GM23338 (cell line): ENCODE measurements at places on chromosomes 5 and 9. TPM values are rescaled to one million over a fixed set of nuclear protein-coding genes. Genes with fewer than 3 reads are reported as not detected.

CCIN gene
- 0.14 TPM in 1 of 2 replicates, not detected in the other for total RNA-seq

- no peak for DNase-seq
Observed at GRCh38 chr9:13116292-13116691, 163.2 kb downstream of the MPDZ start.

DNA sequence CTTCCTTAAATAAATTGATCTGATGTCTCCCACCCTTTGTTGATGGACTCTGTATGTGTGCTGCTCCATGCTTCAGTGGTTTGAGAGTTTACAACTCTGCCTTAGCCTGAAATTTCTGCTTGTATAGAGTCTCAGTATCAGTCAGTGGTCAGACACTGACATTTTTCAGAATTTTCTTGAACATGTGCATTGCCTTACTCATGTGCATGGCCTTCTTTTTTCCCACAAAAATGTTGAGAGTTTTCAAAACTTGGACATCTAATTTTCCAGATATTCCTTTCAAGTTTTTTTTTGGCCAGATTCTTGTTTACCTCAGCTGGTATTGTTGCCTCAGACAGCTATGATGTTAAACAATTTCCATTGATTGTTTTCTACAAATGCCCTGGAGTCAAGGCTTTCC, 427.1 kb upstream of the CHD1 start:
- DNase-seq, result no peak

- no peak for DNase-seq
Observed at GRCh38 chr5:14810928-14811572, 60.5 kb downstream of the ANKH start.

- DNase-seq, result no peak
Observed at GRCh38 chr9:134935056-134935640, 17.4 kb upstream of the FCN1 start.

PCDHA12 gene
- total RNA-seq, result 12.7 and 17.7 TPM in 2 replicates

ARL10 gene
- total RNA-seq, result 6.7 and 7.9 TPM in 2 replicates

SLCO6A1 gene
- 3.1 TPM in 1 of 2 replicates, not detected in the other for total RNA-seq

- DNase-seq, result no peak
Observed at GRCh38 chr5:35832762-35833161, 23.9 kb upstream of the IL7R start.
